Caco-2 (cell line): ENCODE measurements at places on chromosomes 4 and X. TPM values are rescaled to one million over a fixed set of nuclear protein-coding genes. Genes with fewer than 3 reads are reported as not detected.

PLXNB3 gene
- total RNA-seq = 0.16 TPM in 1 of 2 replicates, not detected in the other

MAP7D2 gene
- 42.8 and 45.4 TPM in 2 replicates for total RNA-seq

DNA sequence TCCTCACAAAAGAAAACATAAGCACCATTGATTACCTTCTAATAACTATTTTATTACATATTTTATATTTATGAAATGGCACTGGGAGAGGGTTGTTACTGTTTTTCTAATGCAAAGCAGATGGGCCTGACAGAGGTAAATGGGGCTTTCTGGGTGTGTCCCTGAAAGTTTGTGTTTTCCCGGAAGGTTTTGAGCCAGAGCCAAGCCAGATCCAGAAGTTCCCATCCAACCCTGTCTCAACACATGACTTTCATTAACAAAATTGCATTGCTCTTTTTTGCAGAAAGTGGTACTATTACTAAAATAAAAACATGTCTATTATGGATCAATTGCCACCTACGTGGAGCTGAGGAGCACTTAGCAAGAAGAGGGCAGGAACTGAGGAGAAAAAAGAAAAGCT is 181.3 kb downstream of the RAB28 start:
- H3K27ac ChIP-seq = no peak overlapping the region
- no peaks in the 10 kb centered on the region for H3K36me3 ChIP-seq
- no peaks in the 10 kb centered on the region for H3K27me3 ChIP-seq
- H3K4me3 ChIP-seq = no peak overlapping the region
- no peak for DNase-seq

DNA sequence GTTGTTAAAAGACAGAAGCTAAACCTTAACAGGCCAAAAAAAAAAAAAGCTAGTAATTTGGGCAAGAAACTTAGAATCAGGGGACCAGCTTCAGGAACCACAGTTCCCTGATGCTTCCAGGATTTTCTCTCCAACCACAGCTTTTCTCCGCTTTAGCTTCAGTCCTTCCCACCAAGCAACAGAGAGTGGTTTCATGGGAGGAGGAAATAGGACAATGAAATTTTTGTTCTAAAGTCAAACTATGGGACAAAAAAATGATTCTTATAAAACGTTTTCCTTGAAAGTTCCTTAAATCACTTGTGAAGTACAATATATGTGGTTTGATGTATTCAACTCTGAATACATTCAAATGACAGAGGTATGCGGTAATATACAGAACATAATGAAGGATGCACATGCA is 71.0 kb upstream of the DHX15 start:
- no peak overlapping the region for H3K4me3 ChIP-seq
- no peaks in the 10 kb centered on the region for H3K36me3 ChIP-seq
- peak overlapping the region; percentile 57 for H3K27ac ChIP-seq
- no peak for DNase-seq

DNA sequence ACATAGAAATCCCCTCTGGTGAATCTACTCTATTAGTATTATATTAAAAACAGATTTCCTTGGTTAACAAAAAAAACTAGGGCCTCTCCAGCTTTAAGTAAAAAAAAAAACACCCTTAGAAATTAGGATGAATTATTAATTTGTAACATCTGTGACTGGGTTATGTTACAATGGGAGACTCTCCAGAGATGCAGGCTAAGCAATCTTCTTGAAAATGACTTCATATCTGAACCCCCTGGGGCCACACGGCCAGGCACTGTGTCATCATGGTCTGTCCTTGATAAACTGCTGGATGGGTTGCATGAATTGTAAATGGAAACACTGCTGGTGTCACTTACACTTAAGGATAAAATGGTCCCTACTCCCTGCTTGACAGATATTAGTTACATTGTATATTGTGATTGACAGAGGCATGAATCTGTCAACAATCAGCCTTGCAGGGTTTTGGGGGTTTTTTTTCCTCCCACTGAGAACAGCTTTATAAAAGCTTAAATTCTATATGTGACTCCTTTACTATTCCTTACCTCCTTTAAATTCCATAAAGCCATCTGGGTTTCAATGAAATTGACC is 49.1 kb downstream of the PRKG2 start:
- H3K27me3 ChIP-seq = no peaks in the 10 kb centered on the region
- no peak overlapping the region for H3K27ac ChIP-seq
- no peak overlapping the region for H3K4me3 ChIP-seq
- DNase-seq = no peak
- H3K4me1 ChIP-seq = peaks cover 21% of the 10 kb centered on the region
- no peaks in the 10 kb centered on the region for H3K36me3 ChIP-seq

- H3K27me3 ChIP-seq = no peaks in the 10 kb centered on the region
- H3K4me1 ChIP-seq = 0 out of 2 replicates have a peak, but pooled peaks cover 10% of the 10 kb centered on the region
- no peak overlapping the region for H3K27ac ChIP-seq
- no peaks in the 10 kb centered on the region for H3K36me3 ChIP-seq
Measured at GRCh38 chr4:74365761-74366160, 816 bp downstream of the EREG start.

GRCh38 chrX:68299898-68300297 is 133.4 kb downstream of the OPHN1 start:
- H3K36me3 ChIP-seq = no peaks in the 10 kb centered on the region
- H3K4me1 ChIP-seq = no peaks in the 10 kb centered on the region
- no peak overlapping the region for H3K27ac ChIP-seq
